CD4-positive, alpha-beta T cell treated with Interleukin-12 subunit alpha and Interleukin-12 subunit beta, for 1 hour (primary cell): ENCODE measurements at places on chromosomes 5 and 9.

- DNase-seq, result no peak
These were observed 2.0 kb upstream of the AJM1 start for GRCh38 chr9:136840140-136840876.

GRCh38 chr5:127024821-127025220 is 5.5 kb downstream of the MARCHF3 start:
- no peak for DNase-seq

DNA sequence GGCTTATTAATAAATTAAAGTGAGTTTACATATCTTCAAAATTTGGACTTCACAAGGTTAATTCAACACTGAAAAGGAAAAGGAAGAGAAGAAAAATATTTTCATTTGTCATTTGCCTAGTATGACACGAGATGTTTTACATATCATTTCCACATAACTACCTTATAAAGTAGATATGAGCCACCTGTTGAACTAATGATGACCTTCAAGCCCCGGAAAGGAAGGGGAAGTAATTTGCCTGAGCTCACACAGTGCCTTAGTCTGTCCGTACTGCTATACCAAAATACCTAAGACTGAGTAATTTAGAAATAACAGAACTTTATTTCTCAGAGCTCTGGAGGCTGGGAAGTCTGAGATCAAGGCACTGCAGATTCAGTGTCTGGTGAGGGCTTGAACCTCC is 17.9 kb downstream of the CMYA5 start:
- no peak for DNase-seq

DNA sequence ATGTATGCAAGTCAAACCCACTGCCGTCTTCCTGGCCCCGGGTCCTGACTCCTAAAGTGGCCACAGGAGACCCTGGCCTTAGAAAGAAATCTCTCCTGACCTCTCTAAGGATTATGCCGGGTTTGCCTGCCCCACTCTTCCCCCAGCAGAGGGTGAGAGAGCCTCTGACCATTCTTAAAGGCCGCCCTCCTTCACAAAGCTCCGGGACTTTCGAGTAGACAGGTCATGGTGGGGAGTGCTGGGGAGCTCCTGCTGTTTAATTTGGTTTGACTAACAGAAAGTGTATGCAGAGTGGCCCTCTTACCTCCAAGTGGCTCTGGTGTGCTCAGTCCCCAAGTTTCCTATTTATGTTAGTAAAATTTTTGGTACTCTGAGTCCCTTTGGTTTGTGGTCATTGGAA is 111.8 kb downstream of the LRRC70 start:
- no peak for DNase-seq

GRCh38 chr9:98709968-98710965 is 1.5 kb upstream of the GABBR2 start:
- no peak for DNase-seq
